Lower leg skin (tissue), 4 donors: ENCODE measurements at places on chromosomes 3 and 15.

DNA sequence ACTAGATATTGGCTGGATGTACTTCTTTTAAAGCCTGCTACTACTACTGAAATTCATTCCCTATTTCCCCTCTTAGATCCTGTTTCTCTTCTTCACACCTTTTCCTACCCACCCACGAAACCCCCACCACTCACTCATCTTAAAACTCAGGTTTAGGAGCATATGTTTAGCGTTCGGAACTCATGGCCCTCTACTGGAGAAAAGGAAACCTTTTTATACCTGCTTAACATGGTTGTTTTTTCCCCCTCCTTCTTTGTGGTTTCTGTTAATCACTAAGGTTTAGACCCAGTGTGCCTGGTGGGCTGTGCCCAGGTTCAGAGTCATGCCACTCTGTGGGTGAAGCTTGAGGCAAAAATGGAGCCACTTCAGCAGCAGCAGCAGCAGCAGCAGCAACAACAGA, 2.6 kb downstream of the ARID3B start:
- no peak for DNase-seq

DNA sequence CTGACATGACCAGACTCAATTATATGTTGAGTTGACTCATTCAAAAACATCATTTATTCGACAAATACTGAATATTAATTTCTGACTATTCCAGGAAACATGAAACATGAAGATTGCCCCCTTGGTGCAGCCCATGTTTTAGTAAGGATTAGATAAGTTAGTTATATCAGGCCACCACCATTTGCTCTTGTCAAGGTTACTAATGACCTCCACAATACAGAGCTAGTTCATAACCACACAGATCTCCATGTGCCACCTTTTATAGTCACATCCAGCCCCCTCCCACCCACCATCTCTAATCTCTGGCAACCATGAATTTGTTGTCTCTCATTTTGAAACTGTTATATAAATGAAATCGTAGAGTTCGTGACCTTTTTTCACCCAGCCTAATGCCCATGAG, 15.7 kb downstream of the KLHL18 start:
- DNase-seq: no peak

DNA sequence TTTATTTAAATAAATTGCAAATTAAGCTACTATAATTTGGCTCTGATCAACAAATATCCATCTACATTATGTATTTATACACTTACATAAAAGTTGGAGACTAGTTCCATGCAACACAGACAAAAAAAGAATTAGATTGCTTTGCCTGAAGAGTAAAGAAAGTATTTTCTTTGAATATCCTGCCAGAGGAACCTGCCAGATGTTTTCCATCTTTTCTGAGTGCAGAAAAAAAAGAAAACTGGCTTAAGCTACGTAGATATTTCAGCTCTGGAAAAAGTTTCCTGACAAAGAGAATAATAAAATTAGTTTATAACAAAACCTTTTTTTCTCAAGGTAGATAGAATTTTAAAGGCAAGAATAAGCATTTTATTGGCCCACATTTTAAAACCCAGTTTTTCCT, 607.5 kb upstream of the NAALADL2 start:
- no peak for DNase-seq

DNA sequence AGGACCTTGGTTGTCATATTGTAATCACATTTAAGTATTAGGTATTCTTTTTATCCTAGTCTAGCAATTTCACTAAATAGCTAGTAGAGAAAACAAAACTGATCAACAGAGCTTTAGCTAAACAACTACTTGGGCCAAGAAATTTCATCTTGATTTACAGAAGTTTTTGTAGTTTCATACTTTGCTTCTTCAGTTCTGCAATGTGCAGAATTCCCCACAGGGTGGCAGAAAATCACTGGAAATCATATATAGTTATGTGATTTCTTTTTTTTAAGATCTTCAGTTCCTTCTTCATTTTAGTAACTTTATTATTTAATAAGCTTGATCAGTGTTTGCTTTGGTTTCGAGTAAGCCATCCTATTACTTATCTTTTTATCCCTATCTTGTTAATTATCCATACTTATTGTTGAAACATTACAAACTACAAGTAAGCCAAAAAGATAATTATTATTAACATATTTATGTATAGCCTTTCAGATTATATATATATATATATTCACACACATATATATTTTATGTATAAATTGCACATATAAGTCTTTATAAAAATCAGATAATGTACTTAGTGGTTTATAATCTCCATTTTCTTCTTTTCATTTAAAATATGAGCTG, 2.2 kb upstream of the BNIP2 start:
- peak; percentile 46 for DNase-seq

GRCh38 chr15:71677766-71678165, 132.6 kb upstream of the NR2E3 start:
- DNase-seq: no peak

DNA sequence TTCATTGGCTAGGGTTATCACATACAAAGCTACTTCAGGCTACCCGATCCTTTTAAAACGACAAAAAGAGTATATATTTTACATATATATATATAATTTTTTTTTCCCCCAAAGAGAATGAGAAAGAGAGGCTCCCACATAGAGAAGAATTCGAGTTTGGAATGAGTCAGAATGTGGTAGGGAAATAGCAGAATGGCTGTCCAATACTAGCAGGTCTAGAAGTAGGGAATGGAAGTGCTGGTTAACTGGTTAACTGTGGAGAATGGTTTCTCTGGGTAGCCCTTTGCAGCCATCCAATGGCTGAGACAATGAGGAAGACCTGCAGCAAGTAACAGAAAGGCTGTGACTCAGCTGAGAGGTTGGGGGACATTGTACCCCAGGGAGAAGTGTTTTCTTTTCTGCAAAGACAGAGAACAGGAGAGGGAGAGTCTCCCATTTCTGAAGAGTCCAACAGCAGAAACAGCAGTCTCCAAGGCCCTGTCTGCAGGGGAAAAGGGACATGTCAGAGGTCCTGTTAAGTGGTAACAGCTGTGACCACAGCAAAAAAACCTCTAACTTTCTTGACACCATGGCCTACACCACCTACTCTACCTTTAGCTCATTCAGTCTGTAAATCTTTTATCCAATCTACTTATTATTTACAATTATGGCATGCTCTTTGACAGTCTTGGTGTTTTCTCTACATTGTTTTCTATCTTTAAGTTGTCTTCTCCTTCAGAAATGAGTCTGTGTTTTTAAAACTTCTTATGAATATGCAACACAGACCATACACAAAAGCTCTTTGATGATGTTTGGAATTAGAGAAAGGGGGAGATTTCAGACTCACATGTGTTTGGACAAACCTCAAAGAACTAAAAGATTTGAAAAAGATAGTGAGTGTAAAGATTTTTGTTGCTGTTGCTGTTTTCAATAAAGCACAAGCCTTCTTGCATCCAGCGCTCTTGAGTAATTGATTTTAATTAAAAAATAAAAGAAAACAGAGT, 116.1 kb upstream of the SLC7A14 start:
- no peak for DNase-seq

- DNase-seq: no peak
Observed at GRCh38 chr3:186544281-186544680, at the start of gene CRYGS. Gene CRYGS, minus strand, starts transcription at chr3:186544380. Its CDS starts 54 bp downstream, at chr3:186544326.

DNA sequence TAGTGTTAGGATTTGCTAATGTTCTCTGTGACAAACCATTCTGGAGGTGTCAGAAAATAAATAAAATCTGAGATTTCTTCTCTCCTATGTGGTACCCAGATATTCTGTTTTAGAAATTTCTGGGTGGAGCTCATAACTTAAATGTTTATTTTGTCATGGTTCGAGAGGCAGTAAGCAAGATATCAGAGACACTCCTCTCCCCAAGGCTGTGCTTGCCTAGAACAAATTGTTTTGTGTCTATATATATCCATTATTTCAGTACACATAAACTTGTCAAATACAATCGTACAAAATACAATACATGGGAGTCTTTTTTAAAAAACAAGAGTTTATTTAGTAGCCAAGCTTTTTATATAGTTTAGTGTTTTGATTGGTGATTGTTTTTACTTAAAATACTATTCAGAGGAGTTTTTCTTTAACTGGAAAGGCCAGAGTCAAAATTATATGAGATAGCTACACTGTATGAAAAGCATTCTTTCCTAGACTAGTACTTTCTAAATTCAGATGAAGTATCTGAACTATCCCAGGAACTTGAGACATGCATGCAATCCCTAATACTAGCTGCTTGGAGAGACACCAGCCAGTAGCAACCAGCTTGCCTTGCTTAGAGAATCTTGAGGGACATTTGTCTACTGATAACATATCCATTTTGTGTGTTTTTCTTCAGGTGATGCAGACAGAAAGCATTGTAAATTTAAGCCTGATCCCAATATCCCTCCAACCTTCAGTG, 4.7 kb downstream of the EXOG start:
- no peak for DNase-seq

GRCh38 chr3:122055215-122055614, at the start of gene CD86:
Gene CD86, plus strand, starts transcription at chr3:122055362. Its CDS starts 128 bp downstream, at chr3:122055490.
- DNase-seq: no peak

- no peak for DNase-seq
Observed at GRCh38 chr3:142915636-142916035, 26.8 kb upstream of the PCOLCE2 start.

DNA sequence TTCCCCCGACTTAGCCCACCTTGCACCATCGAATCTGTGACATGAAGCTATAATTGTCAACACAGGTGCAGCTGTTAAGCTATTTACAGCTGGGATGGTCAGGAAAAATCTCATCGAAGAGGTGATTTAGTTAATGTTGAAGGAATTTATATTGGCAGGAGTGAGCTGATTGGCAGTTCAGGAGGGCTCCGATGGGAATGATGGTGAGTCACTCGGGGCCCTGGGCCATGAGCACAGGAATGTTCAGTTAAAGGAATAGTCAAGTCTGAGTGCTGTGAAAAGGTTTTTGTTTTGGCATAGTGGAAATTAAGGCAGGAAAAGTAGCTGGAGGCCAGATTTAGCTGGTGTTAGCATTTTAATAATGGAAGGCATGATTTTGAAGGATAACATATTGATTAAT, 95.7 kb downstream of the OXSM start:
- DNase-seq: no peak

DNA sequence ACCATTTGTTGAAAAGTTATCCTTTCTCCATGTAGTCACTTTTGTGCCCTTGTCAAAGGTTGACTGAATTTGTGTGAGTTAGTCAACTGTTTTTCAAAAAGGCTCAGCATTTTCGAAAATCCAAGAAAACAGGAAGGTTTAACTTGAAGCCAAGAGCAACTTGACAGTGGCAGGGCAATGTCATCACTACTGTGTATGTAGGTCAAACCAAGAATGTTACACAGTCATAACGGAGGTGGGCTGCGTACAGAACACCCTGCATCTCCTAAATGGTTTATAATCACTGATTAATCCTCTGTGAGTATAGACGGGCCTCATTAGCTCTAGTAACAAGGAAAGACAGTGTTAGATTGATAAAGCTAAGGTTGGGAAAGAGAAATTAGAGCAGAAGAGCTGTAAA, 1064.9 kb downstream of the FHIT start:
- DNase-seq: no peak

DNA sequence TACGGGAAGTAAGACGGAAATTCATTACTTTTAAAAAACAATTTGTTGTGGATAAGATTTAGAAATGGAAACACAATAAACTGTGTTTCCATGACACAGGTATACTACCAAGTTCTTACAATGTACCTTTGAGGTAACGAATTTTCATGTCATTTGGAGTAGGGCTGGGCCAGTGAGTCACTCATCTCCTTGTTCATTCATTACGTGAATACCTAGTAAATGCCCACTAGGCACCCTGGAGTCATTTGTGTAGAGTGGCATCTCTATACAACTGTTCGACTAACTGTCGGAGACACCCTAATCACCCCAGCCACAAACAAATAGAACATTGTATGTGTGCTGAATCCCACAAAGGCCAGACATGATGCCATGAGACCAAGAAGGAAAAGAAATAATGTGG, 94.8 kb downstream of the IGF1R start:
- DNase-seq: no peak
